ENCODE measurements at places on chromosomes 2 and 18. TPM values are rescaled to one million over a fixed set of nuclear protein-coding genes. Genes with fewer than 3 reads are reported as not detected.

DNA sequence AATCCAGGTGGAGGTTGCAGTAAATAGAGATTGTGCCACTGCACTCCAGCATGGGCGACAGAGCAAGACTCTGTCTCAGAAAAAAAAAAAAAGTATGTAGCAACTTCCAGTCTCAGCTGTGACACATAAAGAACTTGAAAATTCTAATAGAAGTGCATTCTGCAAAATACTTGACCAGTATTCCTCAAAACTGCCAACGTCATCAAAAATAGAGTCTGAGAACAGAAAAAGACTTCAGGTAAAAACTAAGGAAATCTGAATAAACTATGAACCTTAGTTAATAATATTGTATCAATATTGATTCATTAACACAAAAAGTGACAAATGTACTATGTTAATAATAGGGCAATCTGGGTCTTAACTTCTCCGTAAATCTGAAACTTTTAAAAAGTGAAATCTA is 76.7 kb upstream of the WDR75 start:
- DNase-seq = no peak

GRCh38 chr2:30960213-30960612 is 153.0 kb upstream of the CAPN13 start:
- no peak for DNase-seq

Gene TEX44
- total RNA-seq = not detected

Gene GALNT14
- total RNA-seq = 0.59 TPM

Gene KANSL1L
- 9.6 TPM for total RNA-seq

Gene AKAIN1
- not detected for total RNA-seq

Gene CDH7
- total RNA-seq = not detected

DNA sequence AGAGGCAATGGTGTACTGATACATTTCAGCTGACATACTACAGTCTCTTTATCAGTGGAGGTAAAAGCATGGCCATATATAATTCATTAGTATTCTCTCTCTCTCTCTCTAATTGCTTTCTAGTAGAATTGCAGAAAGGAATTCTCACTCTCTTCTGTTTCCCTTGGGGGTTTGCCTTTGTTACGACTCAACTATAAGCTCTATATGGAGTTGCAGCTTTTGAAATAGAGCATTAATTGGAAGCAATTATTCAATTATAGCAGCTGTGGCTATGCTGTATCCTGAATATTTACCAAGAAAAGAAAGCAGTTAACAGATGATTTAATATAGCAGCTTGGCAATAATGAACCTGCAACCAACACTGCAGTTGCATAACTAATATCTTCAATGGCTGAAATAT is 132.7 kb upstream of the STON1 start:
- no peak for DNase-seq

- no peak for DNase-seq
Measured at GRCh38 chr2:164823126-164823525, 18.5 kb downstream of the COBLL1 start.

- no peak for DNase-seq
Measured at GRCh38 chr2:46615555-46615954, 136.2 kb downstream of the TMEM247 start.

GRCh38 chr2:121791290-121791689 is 35.8 kb downstream of the TSN start:
- DNase-seq = no peak

Data from activated naive CD4-positive, alpha-beta T cell treated with anti-CD3 and anti-CD28 coated beads, Interleukin-2, amount 50 U/mL, for 72 hours (primary cell).